ENCODE measurements at places on chromosomes 4 and X.

GRCh38 chr4:167084321-167084720 is 150.0 kb downstream of the SPOCK3 start:
- no peak overlapping the region for H3K4me3 ChIP-seq
- no peaks in the 10 kb centered on the region for H3K27me3 ChIP-seq
- H3K4me1 ChIP-seq: no peaks in the 10 kb centered on the region
- H3K36me3 ChIP-seq: no peaks in the 10 kb centered on the region

DNA sequence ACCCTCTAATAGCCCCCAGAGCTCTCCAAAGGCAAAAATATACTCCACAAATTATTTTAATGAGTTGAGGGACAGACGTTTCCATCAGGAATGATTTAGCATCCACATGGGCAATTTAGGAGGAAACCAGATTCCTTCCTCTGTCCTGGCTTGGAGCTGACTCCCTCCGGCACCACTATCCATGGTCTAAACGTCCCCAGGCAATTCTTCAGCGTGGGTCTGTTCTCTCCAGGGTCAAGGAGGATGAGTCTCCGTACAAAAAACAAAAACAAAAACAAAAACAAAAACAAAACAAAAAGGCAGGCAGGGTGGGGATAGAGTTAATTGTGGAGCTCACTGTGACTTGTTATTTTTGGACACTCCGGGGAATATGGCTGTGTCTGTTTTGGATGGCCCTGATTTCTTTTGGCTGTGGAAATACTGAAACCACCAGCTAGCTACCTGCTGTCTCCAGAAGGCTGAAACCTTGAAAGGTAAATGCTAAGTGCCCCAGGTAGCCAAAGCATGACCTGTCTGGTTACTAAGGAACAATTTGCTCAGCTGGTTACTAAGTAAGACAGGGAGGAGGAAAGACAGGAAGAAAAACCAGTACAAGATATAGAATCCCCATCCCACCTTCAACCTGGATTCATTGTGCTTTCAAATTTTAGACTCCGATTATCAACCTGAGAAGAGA is 419.1 kb upstream of the LCORL start:
- peaks cover 2% of the 10 kb centered on the region for H3K27me3 ChIP-seq
- no peaks in the 10 kb centered on the region for H3K36me3 ChIP-seq
- DNase-seq: no peak

DNA sequence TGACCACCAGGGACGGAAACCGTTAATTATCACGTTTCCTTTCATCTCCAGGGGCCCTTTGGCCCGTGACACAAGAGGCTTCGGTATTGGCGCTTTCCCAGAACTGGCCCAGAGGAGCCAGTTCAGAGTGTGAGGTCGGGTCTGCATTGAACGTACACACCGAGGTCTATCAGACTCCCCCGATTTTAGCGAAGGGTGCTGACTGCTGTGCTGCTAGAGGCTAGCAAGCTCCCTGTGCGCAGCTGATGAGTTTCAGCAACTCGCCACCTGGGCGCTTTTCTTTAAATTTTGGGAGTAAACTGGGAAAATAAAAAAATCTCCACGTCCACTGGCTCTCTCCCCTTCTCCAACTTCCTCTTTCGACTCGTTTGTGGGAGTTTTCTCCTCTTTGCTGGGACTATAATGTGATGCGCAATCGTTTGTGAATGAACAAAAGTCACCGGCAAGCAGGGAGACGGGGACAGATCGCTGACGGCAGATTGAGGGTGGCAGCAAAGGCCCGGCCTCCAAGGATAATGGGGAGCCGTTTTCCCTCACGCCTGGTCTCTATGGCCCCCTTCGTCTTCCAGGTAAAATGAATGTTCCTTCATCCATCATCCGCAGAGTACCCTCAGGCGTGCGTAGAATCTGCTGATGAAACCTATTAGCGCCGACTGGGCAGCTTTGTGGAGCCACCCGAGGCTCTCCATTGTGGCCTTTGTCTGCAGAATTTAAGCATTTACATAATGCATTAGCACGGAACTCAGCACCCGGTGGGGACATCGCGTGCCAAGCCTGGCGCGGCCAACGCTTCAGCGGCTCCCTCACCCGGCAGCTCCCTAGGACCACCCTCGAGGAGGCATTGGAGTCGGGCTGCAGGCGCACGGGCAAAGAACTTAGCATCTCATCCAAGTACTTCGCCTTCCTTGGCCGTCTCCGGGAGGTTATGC is 1.6 kb upstream of the LRAT start:
- DNase-seq: no peak
- H3K27ac ChIP-seq: no peak overlapping the region
- peaks cover 12% of the 10 kb centered on the region for H3K4me1 ChIP-seq
- H3K4me3 ChIP-seq: no peak overlapping the region

DNA sequence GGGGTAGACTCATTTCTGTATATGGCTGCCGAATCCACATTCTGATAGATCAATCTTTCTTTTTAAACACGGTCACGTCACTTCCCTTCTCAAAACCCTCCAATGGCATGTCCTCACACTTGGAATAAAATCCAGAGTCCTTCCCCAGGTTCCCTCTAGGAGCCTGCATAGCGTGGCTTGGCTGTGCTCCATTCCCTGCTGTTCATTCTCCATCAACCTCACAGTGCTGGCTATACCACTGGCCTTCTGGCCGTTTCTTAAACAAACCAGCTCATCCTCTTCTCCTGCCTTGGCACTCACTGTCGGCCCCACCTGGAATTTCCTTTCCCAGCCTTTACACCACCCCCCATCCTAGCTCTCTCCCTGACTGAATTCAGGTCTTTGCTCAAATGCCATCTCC is 77.1 kb downstream of the RBM47 start:
- H3K4me1 ChIP-seq: peaks cover 59% of the 10 kb centered on the region
- H3K36me3 ChIP-seq: peaks cover 4% of the 10 kb centered on the region
- H3K4me3 ChIP-seq: no peak overlapping the region
- no peak for DNase-seq
- peak overlapping the region; percentile 63 for H3K27ac ChIP-seq

- no peak overlapping the region for H3K27ac ChIP-seq
- H3K27me3 ChIP-seq: peaks cover 2% of the 10 kb centered on the region
- no peaks in the 10 kb centered on the region for H3K36me3 ChIP-seq
- H3K4me3 ChIP-seq: no peak overlapping the region
These were observed 225.8 kb upstream of the ETNPPL start for GRCh38 chr4:108988464-108989195.

DNA sequence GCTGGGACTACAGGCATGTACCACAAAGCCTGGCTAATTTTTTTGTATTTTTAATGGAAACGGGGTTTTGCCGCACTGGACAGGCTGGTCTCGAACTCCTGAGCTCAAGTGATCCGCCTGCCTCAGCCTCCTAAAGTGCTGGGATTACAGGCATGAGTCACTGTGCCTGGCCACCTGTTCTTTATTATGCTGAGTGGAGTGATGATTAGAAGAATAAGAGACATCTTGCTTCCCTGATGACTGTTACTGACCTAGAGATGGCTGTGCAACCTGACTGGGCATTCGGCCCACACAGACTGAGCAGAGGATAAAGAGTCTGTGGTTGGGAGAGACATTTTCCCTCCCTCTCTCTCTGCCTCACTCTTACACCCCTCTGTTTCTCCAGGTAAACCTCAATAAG is 56.7 kb downstream of the SPINK2 start:
- no peaks in the 10 kb centered on the region for H3K36me3 ChIP-seq
- no peak overlapping the region for H3K27ac ChIP-seq
- H3K4me3 ChIP-seq: no peak overlapping the region

- no peaks in the 10 kb centered on the region for H3K36me3 ChIP-seq
- no peaks in the 10 kb centered on the region for H3K4me1 ChIP-seq
- no peak overlapping the region for H3K27ac ChIP-seq
- DNase-seq: no peak
These were observed 99.1 kb upstream of the EDNRA start for GRCh38 chr4:147381749-147382148.

DNA sequence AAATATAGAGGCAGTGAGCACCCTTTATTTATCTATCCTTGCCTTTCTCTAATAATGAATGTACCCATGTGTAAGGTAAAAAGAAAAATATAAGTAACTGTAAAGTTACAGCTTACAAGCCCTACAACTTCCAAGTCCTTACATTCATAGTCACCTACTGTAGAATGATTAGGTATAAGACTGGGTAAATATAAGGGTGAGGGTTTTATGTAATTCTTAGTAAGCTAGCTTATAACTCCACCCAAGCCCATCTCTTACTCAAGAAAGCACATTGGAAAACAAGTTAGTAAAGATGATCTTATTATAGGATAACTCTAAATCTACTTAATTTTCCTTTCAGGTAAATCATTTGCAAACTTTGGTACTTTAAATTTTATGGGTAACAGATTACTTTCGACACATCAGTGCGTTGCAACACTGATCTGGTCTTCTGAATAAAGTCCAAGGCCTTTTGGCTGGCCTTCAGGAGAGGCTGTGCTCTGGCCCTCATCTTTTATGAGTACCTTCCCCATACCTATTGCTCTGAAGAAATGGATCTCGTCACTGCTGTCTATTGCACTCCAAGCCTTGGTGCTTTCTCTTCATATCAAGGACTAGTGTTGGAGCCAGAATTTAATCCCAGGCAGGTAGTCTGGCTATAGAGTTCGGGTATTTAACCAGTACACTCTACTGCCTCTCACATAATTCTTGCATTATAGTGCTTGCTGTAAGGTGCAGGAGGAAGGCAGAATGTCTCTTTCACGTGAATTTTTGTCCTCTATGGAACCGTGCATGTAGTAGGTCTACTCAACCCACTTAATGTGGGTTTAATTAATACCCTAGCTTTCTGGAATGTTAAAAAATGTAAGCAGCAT is 443.6 kb upstream of the AR start:
- H3K4me1 ChIP-seq: no peaks in the 10 kb centered on the region
- no peak for DNase-seq
- no peak overlapping the region for H3K27ac ChIP-seq
- H3K36me3 ChIP-seq: no peaks in the 10 kb centered on the region
- H3K27me3 ChIP-seq: no peaks in the 10 kb centered on the region
- no peak overlapping the region for H3K4me3 ChIP-seq

DNA sequence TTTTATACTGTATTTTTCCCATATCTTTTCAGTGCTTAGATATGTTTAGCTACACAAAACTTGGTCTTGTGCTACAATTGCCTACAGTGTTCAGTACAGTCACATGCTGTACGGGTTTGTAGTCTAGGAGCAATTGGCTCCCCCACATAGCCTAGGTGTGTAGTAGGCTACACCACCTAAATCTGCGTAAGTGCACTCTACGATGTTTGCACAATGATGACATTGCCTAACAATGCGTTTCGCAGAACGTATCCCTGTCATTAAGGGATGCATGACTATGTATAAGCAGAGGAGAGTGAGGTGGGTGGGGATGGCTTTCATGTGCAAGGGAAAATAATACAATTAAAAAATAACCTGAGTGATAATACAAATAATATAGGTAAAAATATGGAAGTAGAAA is 131.4 kb downstream of the GBA3 start:
- no peaks in the 10 kb centered on the region for H3K27me3 ChIP-seq
- no peak overlapping the region for H3K27ac ChIP-seq
- no peak for DNase-seq
- H3K4me1 ChIP-seq: no peaks in the 10 kb centered on the region

DNA sequence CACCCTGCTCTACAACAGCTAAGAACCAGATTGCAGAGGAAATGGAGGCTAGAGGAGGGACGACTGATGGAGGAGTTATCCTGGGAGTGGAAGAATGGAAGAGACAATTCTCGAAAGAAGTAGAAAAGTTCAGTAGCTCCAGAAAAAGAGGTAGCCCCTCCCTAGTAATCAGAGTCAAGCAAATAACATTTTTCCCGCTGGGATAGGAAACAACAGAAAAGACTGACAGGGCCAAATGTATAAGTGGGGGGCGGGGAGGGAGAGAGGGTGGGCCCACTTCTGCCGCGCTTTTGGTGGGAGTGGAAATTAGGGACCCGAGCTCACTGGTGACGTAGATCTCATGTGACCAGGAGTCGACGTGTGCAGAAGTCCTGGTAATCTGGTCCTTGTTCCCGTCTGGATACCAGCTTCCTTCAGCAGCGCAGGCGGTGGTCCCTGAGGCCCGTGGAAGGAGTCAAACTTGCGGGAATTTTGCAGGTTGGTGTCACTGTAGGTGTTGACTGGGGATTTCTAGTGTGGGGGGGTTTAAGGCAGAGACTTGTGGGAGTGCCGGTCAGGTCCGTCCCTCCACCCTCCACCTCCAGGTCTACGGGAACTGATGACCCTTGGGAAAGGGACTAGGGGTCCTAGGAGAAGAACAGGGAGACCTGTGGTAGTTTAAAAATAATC is at the start of gene TCEAL9:
Gene TCEAL9 (plus strand): TSS at position 377 of the 669 bp plus-strand sequence. CDS start 1,179 bp downstream, outside the sequence.
- H3K4me1 ChIP-seq: peaks cover 9% of the 10 kb centered on the region
- H3K4me3 ChIP-seq: peak within 1 kb of the TSS; percentile 79
- peaks cover 4% of the 10 kb centered on the region for H3K27me3 ChIP-seq
- no peak for DNase-seq
- H3K27ac ChIP-seq: no peak within 1 kb of the TSS

- no peak overlapping the region for H3K4me3 ChIP-seq
- peaks cover 24% of the 10 kb centered on the region for H3K4me1 ChIP-seq
- peak; percentile 0 for DNase-seq
- peak overlapping the region; percentile 97 for H3K27ac ChIP-seq
These were observed 260.0 kb downstream of the GLUD2 start for GRCh38 chrX:121307449-121307848.

- no peak for DNase-seq
- H3K4me1 ChIP-seq: peaks cover 9% of the 10 kb centered on the region
These were observed 20.4 kb downstream of the MSMO1 start for GRCh38 chr4:165347647-165348569.

- peaks cover 6% of the 10 kb centered on the region for H3K27me3 ChIP-seq
- no peaks in the 10 kb centered on the region for H3K36me3 ChIP-seq
- H3K27ac ChIP-seq: no peak overlapping the region
- no peak for DNase-seq
- H3K4me3 ChIP-seq: no peak overlapping the region
These were observed 30.9 kb downstream of the RASSF6 start for GRCh38 chr4:73589261-73589847.

- peaks cover 12% of the 10 kb centered on the region for H3K36me3 ChIP-seq
- no peak for DNase-seq
- H3K27ac ChIP-seq: no peak overlapping the region
- no peak overlapping the region for H3K4me3 ChIP-seq
- no peaks in the 10 kb centered on the region for H3K27me3 ChIP-seq
These were observed 22.6 kb upstream of the CLCN4 start for GRCh38 chrX:10133980-10134676.

DNA sequence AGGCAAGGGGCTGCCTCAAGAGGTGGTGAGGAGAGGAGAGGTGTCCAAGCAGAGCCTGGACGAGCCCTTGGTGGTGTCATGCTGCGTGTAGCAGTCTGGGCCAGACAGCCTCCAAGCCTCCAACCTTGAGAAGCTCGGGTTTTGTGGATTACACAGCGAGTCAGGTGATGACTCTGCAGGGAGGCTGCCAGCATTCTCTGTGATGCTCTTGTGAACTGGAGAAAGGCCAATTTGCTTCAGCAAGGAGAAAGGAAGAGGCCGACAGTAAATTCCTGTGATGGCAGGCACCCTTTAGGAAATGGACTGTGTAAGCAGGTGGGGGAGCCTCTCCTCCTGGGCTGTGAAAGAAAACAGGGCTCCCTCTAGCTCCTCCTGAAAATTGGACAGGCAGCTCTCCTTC is 36.0 kb upstream of the CD99L2 start:
- no peak overlapping the region for H3K27ac ChIP-seq
- H3K4me3 ChIP-seq: no peak overlapping the region
- H3K4me1 ChIP-seq: no peaks in the 10 kb centered on the region
- peaks cover 3% of the 10 kb centered on the region for H3K27me3 ChIP-seq
- DNase-seq: no peak

Measured in activated T-helper 1 cell treated with anti-CD3 and anti-CD28 coated beads, Interleukin-12 subunit alpha, Interleukin-12 subunit beta, Interleukin-2, Interleukin-4 antibody, amounts not matched to agents 30 ng/mL and 10 ng/mL and 1 ng/mL, durations not matched to agents 14 hours and 24 hours and 36 hours (primary cell).